Activated CD4-positive, alpha-beta T cell treated with anti-CD3 and anti-CD28 coated beads, Interleukin-2, amount 10 ng/mL, durations not matched to agents 24 days and 14 days (primary cell): ENCODE measurements at places on chromosomes 1 and 21. TPM values are rescaled to one million over a fixed set of nuclear protein-coding genes. Genes with fewer than 3 reads are reported as not detected.

DNA sequence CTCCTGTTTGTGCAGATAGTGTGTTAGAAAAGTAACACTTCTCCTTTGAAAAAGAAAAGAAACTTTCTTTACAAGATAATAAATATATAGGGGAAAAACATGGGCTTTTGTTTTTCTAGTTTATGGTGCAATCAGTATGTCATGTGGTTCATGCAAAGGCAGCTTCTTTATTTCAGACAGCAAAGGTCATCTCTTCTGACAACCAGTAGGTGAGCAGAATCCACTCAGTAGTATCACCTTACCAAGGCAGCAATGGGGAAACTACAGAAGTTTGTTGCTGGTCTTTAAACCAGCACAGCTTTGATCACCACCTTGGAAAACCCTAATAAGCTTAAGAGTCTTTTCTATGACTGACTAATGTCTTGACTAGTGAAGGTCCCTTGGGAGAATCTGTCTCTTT, 13.0 kb upstream of the SAMSN1 start:
- DNase-seq: no peak

DNA sequence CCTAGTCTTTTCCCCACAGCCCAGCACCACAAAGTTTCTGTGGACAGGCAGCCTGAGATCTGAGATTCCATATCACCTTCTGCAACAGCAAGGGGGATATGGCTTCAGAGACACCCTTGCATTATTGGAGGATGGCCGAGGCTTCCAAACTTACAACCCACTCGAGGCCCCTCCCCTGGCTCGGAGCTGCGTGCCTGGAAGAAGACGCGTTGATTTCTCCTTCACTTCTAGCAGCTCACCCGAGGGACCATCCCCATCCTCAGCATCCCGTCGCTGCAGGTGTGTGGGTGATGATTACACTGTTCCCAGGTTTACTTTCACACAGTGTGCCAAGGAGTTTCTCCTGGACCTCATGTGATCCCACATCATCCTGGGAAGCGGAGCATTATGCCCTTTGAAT, 277.9 kb downstream of the MATN1 start:
- peak; percentile 41 for DNase-seq

- peak; percentile 25 for DNase-seq
Measured at GRCh38 chr1:43199093-43199726, 27.1 kb downstream of the CFAP57 start.

Gene FMO3
- total RNA-seq: not detected in 2 replicates

GRCh38 chr1:59296358-59297256, at the start of gene FGGY:
Gene FGGY (plus strand): TSS chr1:59297094. CDS start chr1:59321550, 24,456 bp downstream.
- DNase-seq: peak; percentile 96

DNA sequence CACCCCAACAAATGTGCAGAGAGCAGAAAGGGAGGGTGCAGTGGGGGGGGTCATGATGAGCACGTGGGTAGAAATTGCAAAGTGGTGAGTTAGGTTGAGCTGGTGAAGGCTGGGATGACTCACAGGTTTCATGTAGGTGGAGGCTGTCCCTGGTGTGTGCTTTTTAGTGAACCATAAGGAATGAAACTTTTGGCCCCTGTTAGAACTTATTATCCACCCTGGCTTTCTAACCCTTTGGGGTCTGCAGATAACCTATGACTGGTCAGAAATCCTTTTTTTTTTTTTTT, 46.9 kb downstream of the DOP1B start:
- DNase-seq: peak; percentile 60

DNA sequence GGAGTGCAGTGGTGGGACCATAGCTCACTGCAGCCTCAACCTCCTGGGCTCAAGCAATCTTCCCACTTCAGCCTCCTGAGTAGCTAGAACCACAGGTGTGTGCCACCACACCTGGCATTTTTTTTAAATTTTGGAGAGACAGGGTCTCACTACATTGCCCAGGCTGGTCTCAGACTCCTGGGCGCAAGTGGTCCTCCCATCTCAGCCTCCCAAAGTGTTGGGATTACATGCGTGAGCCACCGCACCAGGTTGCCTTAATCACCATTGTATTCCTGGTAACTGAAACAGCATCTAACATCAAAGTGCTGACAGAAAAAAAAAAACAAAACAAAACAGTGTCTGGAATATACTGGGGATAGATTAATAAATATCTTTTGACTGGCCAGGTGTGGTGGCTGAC, 18.2 kb downstream of the RPL5 start:
- no peak for DNase-seq

- DNase-seq: no peak
Measured at GRCh38 chr1:7491109-7491817, 279.8 kb upstream of the VAMP3 start.

GRCh38 chr1:87941337-87941946, 612.8 kb downstream of the LMO4 start:
- no peak for DNase-seq

Gene ZNF593OS
- total RNA-seq: not detected in 2 replicates

DNA sequence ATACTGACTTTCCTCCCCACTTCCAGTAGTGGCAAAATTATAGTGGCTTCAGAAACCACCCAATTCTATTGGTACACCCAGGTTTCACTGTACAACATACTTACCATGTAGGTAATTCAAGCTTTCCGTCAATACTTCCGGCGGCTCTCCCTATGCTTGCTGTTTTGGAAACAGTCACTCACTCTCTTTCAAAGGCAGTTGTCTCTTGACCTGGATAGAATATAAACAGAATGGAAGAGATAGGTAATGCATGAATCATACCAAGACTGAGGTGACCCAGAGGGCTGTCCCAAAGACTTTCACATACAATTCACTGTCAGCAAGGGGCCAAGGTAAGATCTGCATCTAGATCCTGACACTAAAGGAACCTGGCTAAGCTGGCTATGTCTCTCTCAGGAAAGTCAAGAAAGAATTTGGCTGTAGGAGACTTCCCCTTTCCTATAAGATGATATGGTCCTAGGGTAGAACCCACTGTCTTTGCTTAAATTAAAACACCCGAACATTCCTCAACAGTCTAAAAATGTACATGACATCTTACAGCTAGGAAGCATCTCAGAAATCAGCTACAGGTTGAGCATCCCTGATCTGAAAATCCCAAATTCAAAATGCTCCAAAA, 59.6 kb downstream of the LUZP1 start:
- DNase-seq: peak; percentile 66

DNA sequence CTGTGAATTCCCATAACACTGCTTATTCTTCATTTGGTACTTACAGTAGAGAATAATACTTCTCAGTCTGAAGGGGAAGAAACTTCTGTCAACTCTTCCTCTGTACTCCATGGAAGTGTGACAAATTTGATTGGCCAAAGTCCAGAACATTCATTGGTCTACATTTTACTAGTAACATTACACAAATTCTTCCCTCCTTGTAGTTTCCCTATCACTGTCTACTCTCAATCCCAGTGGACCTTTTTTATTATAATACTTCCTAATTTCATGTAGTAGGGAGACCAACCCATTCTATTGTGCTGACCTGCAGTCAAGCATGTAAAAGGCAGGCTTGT, 74.7 kb downstream of the ALG6 start:
- DNase-seq: no peak

DNA sequence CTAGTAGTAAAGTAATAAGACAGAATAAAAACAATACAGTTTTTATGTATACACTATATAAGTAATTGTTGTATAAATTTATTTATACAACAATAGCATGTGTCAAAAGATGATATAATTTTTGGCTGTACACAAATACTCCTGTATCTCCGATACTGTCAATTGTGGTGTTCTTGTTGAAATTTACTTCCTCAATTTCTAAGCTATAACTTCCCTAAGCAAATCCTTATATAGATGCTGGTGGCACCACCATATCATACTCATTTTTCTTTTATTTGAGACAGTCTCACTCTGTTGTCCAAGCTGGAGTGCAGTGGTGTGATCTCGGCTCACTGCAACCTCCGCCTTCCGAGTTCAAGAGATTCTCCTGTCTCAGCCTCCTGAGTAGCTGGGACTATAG, 141.0 kb upstream of the HP1BP3 start:
- DNase-seq: no peak

DNA sequence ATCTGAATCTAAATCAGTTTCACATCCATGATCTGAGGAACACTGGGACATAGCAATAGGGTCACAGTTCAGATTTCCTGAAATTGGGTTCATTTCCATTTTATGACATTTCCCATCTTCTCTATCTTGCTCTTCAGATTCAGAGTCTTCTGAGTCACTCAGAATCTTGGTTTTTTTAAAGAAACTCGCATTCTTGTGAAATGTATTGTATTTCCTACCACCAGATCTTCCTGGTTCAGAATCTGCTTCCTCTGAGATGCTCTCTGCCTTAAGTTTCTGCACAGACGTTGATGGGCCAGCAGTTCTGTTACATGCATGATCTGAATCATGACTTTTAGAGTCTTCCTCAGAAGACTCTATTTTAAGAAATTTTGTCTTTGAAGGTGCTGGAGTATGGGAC, 15.5 kb upstream of the PSMG1 start:
- no peak for DNase-seq

Gene TXLNA
- 105 and 106 TPM in 2 replicates for total RNA-seq

DNA sequence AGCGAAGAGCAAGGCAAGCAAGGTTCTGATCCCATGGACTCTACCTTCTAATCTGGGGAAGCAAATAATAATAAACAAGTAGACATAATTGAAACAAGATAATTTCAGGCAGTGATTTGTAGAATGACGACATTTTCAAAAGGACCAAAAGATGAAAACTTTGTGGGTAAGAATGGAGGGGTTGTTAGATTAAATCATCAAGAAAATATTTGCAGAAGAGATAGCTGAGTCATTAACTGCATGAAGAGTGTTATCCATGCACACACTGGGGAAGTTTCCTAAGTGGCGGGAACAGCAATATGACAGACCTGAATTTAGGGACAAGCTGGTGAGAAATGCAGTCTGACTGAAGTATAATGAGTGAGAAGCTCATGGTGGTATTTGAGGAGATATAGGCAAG, 583.1 kb upstream of the RGS18 start:
- DNase-seq: no peak

- DNase-seq: peak; percentile 83
Measured at GRCh38 chr1:111399792-111400610, 27.5 kb downstream of the OVGP1 start.

Gene VCAM1
- total RNA-seq: not detected in 2 replicates

DNA sequence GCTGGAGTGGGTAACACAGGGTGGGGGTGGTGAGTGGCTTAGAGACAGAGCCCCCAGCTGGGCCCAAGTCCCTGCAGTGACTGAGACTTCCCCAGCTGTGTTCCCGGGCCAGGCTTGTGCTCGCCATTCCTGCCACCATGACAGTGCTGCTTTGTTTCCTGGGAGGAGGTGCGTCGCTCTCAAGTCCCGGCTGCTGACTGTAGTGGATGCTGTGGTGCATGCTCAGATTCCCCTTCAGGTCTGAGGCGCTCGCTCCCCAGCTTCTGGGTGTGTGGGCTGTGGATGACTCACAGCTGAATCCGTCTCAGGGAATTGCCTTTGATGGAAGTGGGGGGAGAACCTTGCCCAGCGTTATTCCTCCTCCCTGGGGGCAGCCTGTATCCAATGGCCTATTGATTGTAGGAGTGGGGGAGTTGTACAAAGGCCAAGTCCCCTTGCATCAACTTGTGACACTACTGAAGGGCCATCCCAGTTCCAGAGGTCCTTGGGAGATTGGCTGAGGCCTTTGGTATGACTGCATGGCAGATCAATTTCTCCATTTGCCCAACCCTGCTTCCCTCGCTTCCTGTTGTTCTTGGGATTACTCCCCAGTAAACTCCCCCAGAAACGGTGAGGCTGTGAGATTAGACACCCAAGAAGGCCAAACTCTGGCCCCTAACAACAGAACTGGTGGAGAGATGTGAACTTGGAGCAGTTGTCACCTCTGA, 17.8 kb upstream of the POU3F1 start:
- no peak for DNase-seq

Gene MFAP2
- total RNA-seq: not detected in 2 replicates

- no peak for DNase-seq
Measured at GRCh38 chr1:218482683-218483082, 137.5 kb downstream of the TGFB2 start.

- DNase-seq: no peak
Measured at GRCh38 chr1:183604038-183604808, 14.0 kb upstream of the NCF2 start.
